Smooth muscle cell of the coronary artery (primary cell): ENCODE measurements at places on chromosomes 11 and 22. TPM values are rescaled to one million over a fixed set of nuclear protein-coding genes. Genes with fewer than 3 reads are reported as not detected.

SGSM1 gene
- under 0.01 TPM in 1 of 2 replicates, not detected in the other for total RNA-seq

OVOL1 gene
- not detected in 2 replicates for total RNA-seq

SLC1A2 gene
- 0.15 and 71.1 TPM in 2 replicates for total RNA-seq

GNAZ gene
- total RNA-seq, result 0.30 and 1.3 TPM in 2 replicates

GLB1L2 gene
- 0.15 and 0.23 TPM in 2 replicates for total RNA-seq

P2RY2 gene
- total RNA-seq, result 2.0 TPM in 1 of 2 replicates, not detected in the other

CATSPERZ gene
- 0.15 and 0.23 TPM in 2 replicates for total RNA-seq

MRGPRX3 gene
- not detected in 2 replicates for total RNA-seq

CRYAB gene
- 20.4 and 40.8 TPM in 2 replicates for total RNA-seq

OR51B2 gene
- total RNA-seq, result 0.12 TPM in 1 of 2 replicates, not detected in the other

UBE2L3 gene
- 10.4 and 25.7 TPM in 2 replicates for total RNA-seq

RTL10 gene
- 9.1 and 9.4 TPM in 2 replicates for total RNA-seq

SUSD2 gene
- total RNA-seq, result 1.2 and 4.7 TPM in 2 replicates

CENATAC gene
- 7.3 and 13.5 TPM in 2 replicates for total RNA-seq

MS4A4E gene
- not detected in 2 replicates for total RNA-seq

CHADL gene
- 0.12 and 0.60 TPM in 2 replicates for total RNA-seq

OR2AG2 gene
- 0.08 TPM in 1 of 2 replicates, not detected in the other for total RNA-seq

ART1 gene
- not detected in 2 replicates for total RNA-seq

RTN4RL2 gene
- 0.12 TPM in 1 of 2 replicates, not detected in the other for total RNA-seq

GAS2L1 gene
- total RNA-seq, result 5.9 TPM in 2 replicates

SLC35E4 gene
- 5.7 and 7.7 TPM in 2 replicates for total RNA-seq

IRAG1 gene
- total RNA-seq, result 3.6 and 4.8 TPM in 2 replicates

ACCSL gene
- total RNA-seq, result not detected in 2 replicates

GSTP1 gene
- total RNA-seq, result 443 and 1,598 TPM in 2 replicates

DUSP18 gene
- 8.6 and 8.8 TPM in 2 replicates for total RNA-seq

OR51I1 gene
- not detected in 2 replicates for total RNA-seq

FRMD8 gene
- 20.6 and 36.7 TPM in 2 replicates for total RNA-seq

ST14 gene
- under 0.01 and 0.23 TPM in 2 replicates for total RNA-seq

OR4C13 gene
- total RNA-seq, result not detected in 2 replicates

SCGB1D2 gene
- not detected in 2 replicates for total RNA-seq

KRTAP5-7 gene
- total RNA-seq, result not detected in 2 replicates

TPBGL gene
- not detected in 2 replicates for total RNA-seq

APOL3 gene
- total RNA-seq, result 5.3 and 32.9 TPM in 2 replicates

PLAAT3 gene
- total RNA-seq, result 18.1 and 52.2 TPM in 2 replicates

CDCA5 gene
- 0.35 and 2.2 TPM in 2 replicates for total RNA-seq

RASD2 gene
- not detected in 2 replicates for total RNA-seq

KREMEN1 gene
- 0.98 and 8.8 TPM in 2 replicates for total RNA-seq

SULT4A1 gene
- 0.15 and 0.35 TPM in 2 replicates for total RNA-seq

BEST1 gene
- total RNA-seq, result 0.60 and 6.8 TPM in 2 replicates
